ENCODE measurements at places on chromosomes 1 and 21.

DNA sequence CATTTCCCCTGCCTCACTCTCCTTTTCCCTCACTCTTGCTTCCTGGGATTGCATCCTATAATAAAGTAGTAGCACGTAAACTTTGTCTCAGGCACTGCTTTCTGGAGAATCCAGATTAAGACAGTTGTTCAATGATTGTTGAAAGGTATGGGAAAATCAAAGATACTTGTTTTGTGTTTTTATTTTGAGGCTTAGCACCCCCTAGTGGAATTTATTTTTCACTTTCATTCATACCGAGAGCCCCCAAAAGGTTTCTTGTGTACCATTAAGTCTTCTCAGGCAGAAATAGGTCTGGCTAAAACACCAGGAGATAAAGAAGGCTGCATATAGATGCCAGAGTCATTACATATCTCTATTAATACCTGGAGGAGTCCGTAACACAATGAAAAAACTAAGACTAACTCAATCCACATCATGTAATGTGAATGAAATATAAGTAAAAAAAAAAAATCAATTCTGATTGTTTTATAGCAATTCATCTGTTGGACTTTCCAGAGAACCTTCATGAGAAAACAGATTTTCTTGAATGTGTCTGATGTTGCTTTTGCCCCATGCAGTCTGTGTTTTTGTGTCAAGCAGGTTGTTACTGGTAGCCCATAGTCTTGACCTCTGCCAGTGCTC is 103.5 kb downstream of the RPE65 start:
- no peak for DNase-seq

- DNase-seq = no peak
Measured at GRCh38 chr1:61368366-61368765, 286.0 kb downstream of the NFIA start.

- no peak for DNase-seq
Measured at GRCh38 chr1:51574796-51575195, 42.1 kb upstream of the OSBPL9 start.

GRCh38 chr1:95384567-95384966 is 150.6 kb downstream of the RWDD3 start:
- DNase-seq = no peak

GRCh38 chr1:56965916-56966697 is at the start of gene C8B:
Gene C8B (minus strand): TSS chr1:56966015. CDS start chr1:56965948, 67 bp downstream.
- DNase-seq = no peak

- DNase-seq = no peak
Measured at GRCh38 chr1:156586323-156586722, 5.3 kb upstream of the NAXE start.

- DNase-seq = no peak
Measured at GRCh38 chr1:160124705-160125478, 9.3 kb downstream of the ATP1A2 start.

- no peak for DNase-seq
Measured at GRCh38 chr1:111085676-111086075, 54.2 kb downstream of the DRAM2 start.

DNA sequence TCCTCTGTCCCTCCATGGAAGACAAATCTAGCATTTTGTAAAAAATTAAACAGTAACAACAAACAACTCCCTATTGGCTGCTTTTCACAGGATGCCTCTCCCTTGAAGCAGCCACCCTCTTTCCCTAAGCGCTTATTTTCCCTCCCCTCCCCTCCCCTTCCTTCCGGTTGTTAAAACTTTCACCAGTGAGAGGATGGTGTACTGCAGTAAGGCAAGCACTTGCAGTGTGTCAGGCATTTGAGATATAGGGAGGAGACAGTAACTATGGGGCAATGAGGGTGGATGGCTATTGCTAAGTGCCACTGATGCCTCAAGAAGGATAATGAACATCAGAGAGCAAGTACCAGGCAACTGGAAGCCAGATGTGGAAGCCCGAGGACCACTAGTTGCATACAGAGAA is 19.1 kb upstream of the KIAA1614 start:
- DNase-seq = no peak

- DNase-seq = no peak
Measured at GRCh38 chr1:5983361-5984103, 8.7 kb downstream of the NPHP4 start.

DNA sequence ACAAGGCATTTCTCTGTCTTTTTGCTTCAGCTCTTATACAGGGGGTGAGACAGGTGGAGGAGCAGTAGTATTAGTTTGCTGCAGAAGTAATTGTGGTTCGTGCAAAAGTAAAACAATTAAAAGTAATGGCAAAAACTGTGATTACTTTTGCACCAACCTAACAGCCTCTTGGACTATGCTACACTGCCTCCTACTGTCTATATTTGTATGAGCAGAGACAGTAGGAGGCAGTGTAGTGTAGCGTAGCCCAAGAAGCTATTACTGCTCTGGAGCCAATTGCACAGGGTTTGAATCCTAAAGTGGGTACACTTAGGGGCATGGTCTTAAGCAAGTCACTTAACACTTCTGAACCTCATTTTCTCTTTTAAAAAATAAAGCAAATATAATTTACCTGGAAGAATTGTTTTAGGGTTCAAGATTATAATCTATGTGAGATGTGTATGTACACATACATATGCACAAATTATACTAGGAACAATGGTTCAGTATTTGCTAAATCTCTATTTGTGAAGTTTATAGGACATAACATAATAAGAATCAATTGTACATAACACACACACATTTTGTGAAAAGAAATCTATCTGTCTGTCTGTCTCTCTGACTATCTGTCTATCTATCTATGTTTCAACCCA is 103.8 kb downstream of the BRINP3 start:
- DNase-seq = no peak

DNA sequence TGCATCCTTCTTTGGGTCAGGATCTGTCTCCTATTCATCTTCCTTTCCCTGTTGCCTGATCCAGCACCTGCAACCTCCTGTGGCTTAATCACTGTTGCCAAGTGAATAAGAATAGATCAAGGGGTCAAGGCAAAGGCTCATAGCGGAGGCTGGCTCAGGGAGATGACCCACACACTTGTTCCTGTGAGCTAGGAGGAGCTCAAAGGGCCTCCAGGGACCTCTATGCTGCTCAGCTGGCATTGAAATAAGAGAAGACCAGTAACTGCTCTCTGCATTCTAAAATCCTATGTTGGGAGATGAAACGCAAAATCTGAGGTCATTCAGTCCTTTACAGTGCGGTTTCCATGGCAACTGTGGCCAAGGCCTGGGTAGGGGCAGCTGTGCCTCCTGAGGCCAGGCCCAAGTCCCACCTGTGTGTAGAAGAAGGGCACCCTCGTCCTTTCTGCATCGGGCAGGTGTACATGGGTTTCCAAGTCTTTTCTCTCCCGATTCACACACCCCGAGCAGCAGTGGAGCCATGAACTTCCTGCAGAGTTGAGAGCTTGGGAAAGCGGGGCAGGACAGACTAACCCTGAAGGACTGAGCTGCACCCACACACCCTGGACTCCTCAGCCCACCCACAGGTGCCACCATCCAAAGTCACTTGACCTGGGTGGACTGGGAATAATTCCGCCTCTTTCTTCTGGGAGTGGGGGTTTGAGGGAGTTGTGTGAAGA is 27.8 kb upstream of the STUM start:
- no peak for DNase-seq

- no peak for DNase-seq
Measured at GRCh38 chr1:82722608-82723007, 921.9 kb downstream of the ADGRL2 start.

DNA sequence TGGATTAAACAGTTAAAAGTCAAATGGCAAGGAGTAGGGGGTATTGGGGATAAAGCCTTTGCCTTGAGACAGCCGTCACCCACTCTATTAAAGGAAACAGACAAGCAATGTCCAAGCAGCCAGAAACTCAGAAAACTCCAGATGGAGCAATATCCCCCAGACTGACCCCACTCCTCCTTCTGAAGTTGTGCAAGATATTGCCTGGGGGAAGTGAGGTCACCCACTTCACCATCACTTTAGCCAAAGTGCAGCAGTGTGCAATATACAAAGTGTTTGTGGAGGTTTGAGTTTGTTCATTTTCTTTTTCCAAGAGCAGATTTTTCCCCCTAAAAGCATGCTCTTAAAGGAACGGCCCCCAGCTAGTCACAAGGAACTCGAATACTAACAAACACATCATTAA is 125.1 kb downstream of the ETS2 start:
- no peak for DNase-seq

GRCh38 chr21:34500191-34500590 is 11.8 kb downstream of the KCNE1 start:
- DNase-seq = no peak

DNA sequence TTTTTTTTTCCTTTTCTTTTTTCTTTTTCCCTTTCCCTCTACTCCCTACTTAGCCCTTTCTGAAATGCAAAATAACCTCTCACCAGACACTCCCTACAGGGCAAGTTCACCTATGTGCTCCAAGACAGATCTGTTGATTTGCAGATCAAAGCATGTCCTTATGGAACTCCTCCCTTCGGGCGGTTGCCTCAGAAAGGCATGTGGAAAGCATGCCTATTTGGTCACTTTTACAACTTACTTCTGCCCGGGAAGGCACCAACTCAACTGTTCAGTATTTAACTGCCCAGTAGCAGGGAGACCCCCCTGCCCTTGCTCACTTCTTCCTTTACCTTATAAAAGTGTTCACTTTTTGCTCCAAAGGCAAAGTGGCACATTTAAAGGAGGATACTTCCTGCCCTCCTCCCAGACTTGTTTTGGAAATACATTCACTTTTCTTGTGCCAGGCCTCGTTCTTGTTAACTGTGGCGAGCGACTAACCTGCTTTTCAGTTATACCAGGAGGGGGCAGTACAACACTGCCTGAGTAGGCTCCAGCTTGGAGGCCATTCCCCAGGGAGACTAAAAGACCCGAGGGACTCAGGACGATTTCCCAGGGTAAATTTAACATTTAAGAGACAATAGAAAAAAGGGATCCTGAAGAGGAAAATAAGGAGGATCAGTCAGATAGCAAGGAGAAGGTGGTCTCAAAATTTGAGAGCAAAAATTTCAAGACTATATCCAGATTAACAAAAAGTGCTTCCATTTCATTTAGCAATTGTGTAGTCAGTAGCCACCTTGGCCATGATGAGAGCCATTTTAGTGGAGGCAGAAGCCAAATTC is 12.3 kb upstream of the SLAMF7 start:
- no peak for DNase-seq

DNA sequence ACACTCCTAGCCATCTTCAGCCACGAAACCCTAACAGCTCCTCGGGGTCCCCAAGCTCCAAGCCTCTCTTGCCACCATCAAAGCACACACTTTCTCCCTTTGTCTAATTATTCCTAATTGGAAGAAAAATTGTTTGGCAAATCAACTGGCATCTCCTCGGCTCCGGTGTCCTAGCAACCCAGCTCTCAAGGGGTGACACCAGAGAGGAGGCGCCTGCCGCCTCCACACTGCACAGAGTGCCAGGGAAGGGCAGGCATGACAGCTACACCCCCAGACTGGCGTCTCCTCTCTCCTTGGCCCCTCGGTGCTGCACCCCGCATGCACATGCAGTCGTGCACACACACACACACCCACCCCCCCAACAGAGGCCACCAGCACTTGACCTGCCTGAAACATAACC is 18.2 kb upstream of the GJB5 start:
- no peak for DNase-seq

DNA sequence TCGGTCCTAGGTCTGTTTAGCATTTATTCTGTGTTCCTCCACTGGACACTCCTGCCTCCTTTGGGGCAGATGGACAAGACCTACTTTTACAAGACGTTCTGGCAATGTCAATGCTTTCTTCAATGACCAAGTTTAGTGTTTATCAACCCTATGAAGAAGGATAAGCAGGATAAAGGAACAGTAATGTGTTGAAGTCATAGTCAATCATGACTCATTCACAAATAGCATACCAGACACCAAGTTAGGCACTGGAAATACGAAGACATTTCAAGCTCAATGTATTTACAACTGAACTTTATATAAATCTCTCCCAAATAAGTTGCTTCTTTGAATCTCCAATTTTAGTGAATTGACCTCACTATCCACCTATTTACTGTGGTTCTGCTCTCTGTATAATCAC is 4.8 kb upstream of the SLC35D1 start:
- DNase-seq = no peak

GRCh38 chr1:167578939-167579521 is 25.5 kb upstream of the CREG1 start:
- DNase-seq = no peak

- DNase-seq = no peak
Measured at GRCh38 chr1:3673381-3674099, 21.2 kb downstream of the TP73 start.

- no peak for DNase-seq
Measured at GRCh38 chr1:73907051-73907450, 290.9 kb downstream of the LRRIQ3 start.

GRCh38 chr1:36859926-36860325 is 174.4 kb downstream of the GRIK3 start:
- DNase-seq = no peak

DNA sequence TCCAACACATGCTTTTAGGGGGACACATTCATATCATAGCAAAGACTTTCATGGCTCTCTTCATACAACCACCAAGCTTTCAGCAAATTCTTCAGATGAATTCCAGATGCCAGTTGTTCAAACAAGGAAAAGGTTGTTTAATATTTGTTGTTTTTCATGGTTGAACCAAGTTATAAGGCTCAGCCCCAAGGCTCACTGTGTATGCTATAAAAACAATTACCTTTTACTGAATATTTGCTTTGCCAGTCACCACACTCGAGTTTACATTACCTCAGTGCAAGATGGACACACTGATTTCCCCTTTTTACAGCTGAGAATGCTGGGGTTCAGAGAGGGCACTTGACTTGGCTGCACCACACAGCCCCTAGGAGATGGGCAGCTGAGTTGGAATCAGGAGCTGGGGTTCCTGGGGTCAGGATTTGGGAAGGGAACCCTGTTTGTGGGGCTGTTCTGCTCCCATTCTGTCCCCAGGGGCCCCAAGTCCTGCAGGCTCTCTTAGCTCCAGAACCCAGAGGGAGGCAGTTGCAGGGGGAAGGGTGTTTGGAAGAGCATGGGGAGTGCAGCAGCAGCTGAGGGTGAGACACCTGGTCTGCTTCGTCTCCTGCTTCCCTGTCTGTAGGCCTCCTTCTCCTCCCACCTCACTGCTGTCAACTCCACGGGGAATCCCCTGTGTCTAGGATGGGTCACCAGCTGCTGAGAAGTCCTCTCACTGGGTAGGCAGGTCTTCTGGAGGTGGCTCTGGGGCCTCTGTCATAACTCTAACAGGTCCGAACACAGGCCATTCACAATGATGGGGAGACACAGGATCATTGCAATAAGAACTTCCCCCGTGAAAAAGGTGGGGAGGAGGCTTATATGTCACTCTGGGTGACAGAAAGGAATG is 12.8 kb upstream of the TMPRSS2 start:
- DNase-seq = no peak

GRCh38 chr1:8643542-8644536 is 173.6 kb downstream of the RERE start:
- DNase-seq = no peak

- DNase-seq = no peak
Measured at GRCh38 chr1:242425232-242425631, 99.3 kb downstream of the PLD5 start.

DNA sequence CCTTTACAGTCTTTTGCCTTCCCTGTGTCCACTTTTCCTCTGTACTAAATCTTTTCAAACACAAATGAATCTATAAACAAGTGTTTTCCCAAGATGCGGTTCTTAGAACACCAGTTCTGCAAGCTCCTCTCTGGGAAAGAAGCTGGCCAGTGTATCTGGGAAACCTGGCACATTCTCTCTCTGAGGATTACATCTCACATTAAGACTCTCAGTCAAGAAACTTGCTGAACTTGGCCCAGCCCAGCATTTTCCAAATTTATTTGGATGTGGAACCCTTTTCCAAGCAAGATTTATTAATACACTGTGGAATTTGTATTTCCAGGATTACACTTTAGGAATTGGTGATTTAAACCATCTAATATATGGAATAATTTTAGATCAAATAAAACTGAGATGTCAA is 105.7 kb downstream of the ZNF281 start:
- DNase-seq = no peak
